ENCODE measurements at places on chromosomes 12 and 14.

DNA sequence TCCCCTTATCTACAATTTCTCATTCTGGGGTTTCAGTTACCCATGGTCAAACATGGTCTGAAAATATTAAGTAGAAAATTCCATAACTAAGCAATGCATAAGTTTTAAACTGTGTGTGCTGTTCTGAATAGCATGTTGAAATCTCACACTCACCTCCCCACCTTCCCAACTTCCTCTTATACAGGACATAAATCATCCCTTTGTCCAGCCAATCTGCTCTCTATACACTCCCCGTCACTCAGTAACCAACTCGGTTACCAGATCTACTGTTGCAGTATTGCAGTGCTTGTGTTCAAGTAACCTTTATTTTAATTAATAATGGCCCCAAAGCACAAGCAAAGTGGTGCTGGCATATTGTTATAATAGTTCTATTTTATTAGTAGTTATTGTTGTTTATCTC lies 420.5 kb downstream of the GXYLT1 start:
- DNase-seq: no peak

DNA sequence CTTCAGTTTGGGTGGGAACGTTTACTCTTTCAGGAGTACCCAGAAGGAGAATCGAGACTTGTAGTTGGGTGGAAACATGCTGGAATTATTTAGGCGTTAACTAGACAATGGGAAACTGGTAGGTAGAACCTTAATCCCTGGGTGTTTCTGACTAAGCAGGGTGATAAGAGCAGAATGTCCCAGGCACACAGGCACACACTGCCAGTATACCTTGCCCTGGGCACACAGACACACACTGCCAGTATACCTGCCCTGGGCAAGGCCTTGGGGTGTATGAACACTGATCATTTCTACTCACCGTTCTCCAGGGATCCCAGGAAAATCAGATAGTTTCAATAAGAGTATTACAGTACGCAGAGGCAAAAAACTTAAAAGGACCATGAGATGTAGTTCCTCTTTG lies 115.5 kb downstream of the SNAPC1 start:
- DNase-seq: no peak

DNA sequence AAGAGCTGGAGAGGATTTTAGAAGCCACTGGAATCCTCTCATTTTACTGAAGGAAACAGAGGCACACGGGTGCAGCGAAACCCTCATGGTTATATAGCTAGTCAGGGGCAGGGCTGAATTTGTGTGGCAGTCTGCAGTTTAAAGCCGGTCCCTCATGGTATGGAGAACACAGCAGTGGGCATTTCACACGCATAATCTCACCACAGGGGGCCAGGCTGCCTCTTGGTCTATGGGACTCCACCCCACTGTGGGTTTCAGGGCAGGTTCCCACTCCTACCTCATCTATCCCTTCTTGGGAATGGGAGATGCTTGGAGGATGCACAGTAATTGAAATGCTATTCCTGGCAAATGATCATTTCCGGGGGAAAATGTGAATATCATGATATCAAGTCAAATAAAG lies 400.6 kb downstream of the RGS6 start:
- no peak for DNase-seq

GRCh38 chr14:73489481-73490175 lies 1.1 kb upstream of the RIOX1 start:
- DNase-seq: no peak

DNA sequence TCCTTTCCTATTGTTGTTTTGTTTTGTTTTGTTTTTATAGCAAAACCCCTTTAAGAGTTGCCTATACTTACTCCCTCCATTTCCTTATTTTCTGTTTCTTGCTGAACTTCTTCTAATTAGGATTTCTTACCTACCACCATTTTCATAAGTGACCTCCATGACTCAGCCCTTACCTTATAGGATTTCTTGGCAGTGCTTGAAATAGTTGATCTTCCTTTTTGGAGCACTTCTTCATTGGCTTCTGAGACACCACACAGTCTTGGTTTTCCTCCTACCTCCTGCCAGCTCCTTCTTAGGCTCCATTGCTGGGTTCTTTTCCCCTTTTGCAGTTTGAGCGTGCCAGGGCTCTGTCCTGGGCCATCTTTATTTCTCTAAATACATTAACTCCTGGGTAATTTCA lies 23.4 kb upstream of the EID3 start:
- DNase-seq: no peak

- no peak for DNase-seq
Measured at GRCh38 chr14:54166049-54166950, 209.7 kb upstream of the BMP4 start.

DNA sequence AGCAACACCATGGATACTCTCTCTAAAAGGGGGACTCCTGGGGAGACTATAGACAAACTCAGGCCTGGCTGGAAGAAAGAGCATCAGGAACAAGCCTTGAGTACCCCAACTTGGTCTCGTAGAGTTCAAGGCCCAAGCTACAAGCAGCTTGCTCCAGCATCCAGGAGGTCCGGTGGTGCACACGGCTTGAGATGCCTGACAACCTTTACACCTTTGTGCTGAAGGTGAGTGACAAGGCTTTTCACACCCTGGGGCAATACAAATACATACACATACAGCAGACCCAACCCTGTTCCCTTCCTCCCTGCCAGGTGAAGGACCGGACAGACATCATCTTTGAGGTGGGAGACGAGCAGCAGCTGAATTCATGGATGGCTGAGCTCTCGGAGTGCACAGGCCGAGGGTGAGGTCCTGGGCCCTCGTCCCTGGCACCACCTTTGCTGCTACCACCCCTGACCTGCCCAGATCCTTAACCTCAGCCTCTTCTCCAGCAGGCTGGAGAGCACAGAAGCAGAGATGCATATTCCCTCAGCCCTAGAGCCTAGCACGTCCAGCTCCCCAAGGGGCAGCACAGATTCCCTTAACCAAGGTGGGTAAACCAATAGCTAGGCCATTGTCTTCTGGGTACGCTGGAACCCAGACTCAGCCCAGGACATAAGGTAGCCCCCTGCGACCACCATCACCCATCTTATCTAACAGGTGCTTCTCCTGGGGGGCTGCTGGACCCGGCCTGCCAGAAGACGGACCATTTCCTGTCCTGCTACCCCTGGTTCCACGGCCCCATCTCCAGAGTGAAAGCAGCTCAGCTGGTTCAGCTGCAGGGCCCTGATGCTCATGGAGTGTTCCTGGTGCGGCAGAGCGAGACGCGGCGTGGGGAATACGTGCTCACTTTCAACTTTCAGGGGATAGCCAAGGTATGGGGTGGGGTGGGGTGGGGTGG lies 41.2 kb downstream of the SH2B3 start:
- no peak for DNase-seq

GRCh38 chr12:12201274-12201758 lies 65.5 kb downstream of the LRP6 start:
- no peak for DNase-seq

DNA sequence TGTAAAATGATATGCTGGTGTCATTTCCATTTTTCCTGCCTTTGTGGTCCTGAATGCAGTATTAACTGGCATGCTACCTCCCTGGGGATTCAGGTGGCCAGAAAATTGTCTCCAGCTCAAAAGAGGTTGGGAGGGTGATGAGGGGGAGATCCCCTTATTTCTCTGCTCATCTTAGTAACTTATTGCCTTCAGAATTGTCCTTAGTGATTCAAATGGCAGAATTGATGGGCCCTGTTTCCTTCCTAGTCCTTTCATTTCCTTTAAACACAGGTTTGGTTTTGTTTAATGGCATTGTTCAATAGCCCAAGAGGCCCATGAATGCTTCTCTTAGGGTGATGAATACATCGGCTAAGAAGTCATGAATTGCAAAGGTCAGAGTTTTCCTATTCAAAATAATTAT lies 207.0 kb downstream of the SLC41A2 start:
- no peak for DNase-seq

- DNase-seq: no peak
Measured at GRCh38 chr12:24770821-24771220, 178.1 kb downstream of the BCAT1 start.

GRCh38 chr12:33529810-33530209 lies 90.2 kb upstream of the SYT10 start:
- no peak for DNase-seq

DNA sequence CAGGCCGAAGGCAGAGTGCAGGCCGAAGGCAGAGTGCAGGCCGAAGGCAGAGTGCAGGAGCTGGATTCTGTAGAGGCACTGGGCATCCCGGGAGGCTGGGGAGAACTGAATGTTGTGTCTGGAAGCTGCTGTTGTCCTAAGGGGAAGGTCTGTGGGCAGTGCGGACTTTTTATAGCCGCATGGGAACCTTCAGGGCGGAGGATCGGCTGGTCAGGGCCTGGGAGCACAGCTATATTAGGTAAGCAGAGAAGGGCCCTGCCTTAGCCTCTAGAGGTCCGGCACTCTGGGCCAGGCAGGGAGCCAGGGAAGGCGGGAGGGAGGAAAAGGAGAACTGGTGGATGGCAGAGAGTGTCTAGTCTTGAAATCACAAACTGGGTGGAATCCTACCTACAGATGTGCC lies 14.2 kb downstream of the CABP1 start:
- no peak for DNase-seq

- DNase-seq: no peak
Measured at GRCh38 chr12:45381351-45381750, 165.5 kb downstream of the ANO6 start.

DNA sequence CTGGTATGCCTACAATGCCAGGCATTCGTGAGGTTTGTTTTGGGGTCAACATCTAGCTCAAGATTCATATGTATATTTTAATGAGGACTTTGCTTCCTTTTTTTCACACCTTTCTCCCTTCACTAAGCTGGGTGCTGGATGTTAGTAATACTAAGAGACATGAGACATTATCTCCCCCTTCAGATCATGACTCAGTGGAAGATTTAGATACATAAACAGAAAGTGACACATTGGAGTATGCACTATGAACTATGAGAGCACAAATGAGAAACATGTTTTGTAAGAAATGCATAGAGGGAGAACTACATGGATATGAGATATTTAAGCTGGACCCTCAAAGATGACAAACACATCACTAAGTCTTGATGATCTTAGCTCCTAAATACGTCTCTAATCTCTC lies 286.3 kb downstream of the RPAP3 start:
- DNase-seq: no peak

GRCh38 chr12:58068706-58069105 lies 127.3 kb downstream of the ATP23 start:
- no peak for DNase-seq

DNA sequence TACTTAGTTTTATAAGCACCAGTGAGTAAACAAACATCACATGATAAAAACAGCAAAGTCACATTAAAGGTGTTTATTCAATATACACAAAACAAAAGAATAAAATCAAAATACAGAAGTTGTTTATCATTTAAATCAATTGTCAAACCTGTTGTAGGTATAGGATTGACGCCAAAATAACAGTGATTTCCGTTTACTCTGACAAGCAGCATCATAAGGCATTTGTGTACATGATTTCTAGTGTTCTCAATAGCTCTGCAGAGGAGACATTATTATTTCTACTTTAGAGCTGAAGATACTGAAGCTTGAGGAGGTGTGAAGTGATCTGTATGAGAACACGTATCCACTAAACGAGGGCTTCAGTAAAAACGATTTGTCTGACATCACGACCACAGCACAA lies 171.9 kb downstream of the CCDC59 start:
- no peak for DNase-seq

DNA sequence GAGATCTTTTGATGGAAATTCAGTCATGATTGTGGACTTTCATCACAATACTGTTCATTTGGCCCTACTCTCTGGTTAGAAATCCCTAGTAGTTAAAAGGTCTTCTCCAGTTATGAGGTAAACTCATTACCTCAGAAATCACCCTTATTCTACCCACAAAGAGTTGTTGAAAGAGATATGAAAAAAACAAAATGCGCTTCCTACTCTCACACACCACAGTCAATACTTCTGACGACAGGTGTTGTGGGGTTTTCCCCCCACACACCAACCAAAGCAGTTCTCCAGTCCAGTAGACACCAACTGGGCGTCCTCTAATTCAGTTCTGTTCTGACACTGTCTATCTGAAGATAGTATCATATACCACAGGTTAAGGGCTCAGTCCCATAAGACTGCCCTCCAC lies 54.9 kb downstream of the TRMT5 start:
- no peak for DNase-seq

DNA sequence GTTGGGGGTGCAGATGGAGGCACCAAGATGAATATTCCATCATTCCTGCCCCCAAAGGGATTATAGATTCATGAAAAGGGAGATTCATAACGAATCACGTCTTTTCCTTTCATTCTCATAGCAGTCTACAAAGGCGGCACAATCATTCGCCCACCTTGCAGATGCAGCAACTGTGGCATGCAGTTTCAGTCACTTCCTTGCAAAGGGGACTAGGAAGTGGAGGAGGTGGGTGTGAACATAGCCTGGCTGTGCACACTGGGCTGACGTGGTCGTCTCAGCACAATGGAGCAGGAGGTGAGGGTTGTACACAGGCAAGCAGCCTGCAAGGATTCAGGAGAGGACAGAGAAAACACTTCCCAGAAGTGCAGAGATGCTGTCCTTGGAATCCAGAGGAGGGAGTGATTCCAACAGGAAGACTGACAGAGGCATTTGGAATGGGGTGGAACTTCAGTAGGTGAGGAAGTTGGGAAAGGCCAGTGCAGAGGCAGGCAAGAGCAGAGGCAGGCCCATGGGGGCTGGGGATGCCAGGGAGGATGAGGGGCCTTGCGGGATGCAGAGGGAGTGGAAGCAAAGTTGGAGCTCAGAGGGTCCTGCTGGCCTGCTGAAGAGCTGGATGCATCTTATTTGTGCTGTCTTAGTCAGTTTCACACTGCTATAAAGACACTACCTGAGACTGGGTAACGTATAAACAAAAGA lies 21.9 kb upstream of the PPP2R5C start:
- DNase-seq: no peak

DNA sequence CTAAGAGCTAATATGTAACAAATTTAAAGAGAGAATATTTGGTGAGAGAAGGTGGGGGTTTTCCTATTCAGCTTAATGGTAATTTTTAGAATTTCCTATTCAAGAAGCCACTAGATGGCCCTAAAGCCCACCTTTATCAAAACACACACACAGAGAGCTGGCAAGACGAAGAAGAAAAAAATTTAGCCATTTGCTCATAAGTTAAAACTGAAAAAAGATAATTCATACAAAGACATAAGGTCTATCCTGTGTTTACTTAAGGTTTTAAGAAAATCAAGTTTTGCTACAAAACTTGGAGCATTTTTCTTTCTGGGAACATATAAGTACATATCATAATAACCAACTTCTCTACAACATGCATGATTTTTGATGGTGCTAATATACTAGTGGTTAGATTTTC lies 46.8 kb upstream of the PCED1B start:
- DNase-seq: no peak

DNA sequence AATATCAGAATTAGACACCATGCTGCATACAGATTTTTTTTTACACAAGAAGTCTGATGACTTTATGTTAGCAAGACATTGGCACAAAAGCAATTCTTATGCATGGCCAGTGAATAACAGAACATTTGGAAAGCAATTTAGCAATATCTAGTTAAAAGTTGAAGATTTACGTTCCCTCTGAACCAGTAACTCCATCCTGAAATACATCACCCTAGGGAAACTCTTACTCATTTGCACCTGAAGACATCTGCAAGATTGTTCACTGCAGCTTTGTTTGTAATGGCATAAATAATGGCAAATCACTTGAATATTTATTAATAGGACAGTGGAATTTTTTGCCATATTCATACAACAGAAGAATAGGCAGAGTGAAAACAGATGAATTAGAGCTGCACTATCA lies 670.0 kb upstream of the NOVA1 start:
- no peak for DNase-seq

GRCh38 chr12:62301799-62302133 lies 41.6 kb downstream of the USP15 start:
- no peak for DNase-seq

- DNase-seq: no peak
Measured at GRCh38 chr14:51614707-51615106, 37.0 kb upstream of the FRMD6 start.
